ENCODE measurements at places on chromosomes 11 and 22. TPM values are rescaled to one million over a fixed set of nuclear protein-coding genes. Genes with fewer than 3 reads are reported as not detected.

DNA sequence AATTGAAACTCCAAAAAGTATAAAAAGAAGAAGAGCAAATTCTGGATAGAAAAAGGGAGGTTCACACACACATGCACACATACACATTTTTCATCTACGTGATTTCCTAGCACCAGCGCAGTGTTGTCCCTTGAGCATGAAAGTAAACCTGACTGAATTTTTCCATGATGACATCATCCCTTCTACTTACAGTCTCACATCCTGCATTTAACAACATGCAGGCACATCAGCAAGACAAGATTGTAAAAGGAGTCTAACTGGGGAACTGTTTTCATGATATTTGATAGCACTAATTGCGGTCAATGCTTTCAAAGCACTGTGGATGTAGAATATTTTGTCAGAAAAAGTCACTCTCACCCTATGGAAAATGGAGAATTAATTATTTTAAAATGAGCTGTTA, 36.6 kb downstream of the GAS2 start:
- peak; percentile 28 for DNase-seq

- no peak for DNase-seq
These were observed 4.1 kb upstream of the ESAM start for GRCh38 chr11:124766156-124766555.

GRCh38 chr11:72529068-72529467, 94.7 kb upstream of the CLPB start:
- no peak for DNase-seq

DNA sequence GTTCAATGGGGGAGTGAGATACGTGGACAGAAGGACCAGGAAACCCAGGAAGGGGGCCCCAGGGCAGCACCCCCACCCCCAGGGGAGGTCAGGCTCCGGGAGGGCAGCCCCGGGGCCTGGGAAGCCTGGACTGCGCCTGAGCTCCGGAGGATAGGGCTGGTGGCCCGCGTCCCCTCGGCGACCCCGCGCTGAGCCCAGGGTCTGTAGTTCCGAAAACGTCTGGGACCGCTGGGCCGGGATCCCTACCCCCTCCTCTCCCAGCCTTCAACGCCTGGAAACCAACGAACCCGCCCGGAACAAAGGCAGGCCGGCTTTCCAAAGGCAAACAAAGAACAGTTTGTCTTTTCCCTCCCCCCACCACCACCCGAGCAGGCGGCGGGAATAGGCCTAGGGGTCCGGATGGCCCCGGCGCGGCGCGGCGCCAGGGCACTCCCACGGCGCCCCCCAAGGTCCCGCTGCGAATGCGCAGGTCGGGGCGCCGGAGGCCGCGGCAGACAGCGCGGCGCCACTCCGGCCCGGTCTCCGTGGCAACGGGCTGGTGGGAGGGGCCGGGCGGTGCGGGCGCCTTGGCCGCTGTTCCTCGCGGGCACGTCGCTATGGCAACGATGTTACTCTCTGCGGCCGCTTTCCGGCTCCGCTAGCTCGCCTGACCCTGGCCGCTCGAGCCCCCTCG, 58.5 kb downstream of the IGLL1 start:
- DNase-seq, result peak; percentile 46

- no peak for DNase-seq
These were observed 6.7 kb upstream of the CYTH4 start for GRCh38 chr22:37275622-37276021.

DNA sequence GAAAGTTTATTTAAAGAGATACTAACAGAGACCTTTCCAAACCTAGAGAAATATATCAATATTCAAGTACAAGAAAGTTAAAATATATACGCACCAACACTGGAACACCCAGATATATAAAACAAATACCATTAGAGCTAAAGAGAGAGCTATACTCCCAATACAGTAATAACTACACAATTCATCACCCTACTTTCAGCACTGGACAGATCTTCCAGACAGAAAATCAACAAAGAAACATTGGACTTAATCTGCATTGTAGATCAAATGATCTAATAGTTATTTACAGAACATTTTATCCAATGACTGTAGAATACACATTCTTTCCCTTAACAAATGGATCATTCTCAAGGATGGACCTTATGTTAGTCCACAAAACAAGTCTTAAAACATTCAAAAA, 311.9 kb downstream of the METTL15 start:
- DNase-seq, result no peak

- no peak for DNase-seq
These were observed 146.6 kb downstream of the BBOX1 start for GRCh38 chr11:27187075-27187847.

GRCh38 chr11:64001484-64002420, 15.5 kb downstream of the OTUB1 start:
- no peak for DNase-seq

DNA sequence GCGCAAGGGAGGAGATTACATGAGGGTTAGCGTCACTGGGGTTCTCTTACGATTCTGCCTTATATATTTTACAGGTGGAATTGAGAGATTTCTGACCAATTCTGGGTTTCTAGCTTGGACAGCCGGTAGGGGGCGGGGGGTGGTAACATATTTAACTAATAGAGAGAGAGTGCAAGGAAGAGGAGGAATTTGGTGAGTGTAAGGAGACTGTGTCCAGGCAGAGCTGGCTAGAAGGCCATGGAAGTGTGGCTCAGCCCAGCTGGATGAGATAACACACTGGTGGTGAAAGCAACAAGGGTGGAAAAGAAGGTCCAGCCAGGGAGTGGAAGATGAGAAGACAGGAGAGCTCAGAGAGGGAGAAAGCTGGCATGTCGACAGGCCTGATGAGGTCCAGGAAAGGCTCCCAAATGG, 56.5 kb downstream of the ST3GAL4 start:
- no peak for DNase-seq

DNA sequence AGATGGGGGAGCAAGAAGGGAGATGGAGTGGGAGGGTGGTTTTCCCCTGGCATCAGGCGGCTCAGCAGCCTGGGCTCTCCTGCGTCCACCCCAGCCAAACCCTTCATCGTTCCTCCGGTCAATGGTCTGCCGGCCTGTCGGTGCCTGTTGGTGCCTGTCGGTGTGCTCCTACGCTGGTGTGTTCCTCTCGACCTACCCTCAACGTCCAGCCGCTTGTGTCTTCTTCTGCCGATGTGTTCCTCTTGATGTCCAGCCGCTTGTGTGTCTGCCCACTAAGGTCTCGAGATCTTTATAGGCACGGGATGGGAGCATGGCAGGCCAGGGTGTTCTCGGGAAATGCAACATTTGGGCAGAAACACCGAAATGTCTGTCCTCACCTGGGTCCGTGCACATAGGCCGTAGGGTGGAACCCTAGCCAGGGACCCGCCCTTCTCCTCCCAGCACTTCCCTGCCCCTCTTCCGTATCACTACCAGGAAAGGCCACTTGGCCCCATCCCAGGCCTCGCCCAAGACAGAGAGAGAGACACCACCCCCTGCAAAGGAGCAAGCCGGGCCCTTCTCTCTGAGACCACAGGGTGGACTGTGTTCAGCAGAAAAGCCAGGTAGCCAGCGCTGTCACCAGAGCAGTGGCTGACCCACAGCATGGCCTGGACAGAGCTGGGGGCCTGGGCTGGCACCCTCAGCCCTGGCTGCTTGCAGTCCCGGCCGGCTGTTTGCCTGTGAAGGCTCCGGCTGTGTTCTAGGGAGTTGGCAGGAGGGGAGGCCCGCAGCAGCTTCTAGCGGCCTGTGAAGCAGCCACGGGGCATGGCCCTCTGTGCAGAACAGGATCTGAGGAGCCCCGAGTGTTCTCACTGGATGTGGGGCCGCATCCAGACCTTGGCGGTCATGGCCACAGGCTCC, 61.6 kb upstream of the KCNQ1OT1 start:
- DNase-seq, result no peak

GRCh38 chr22:44870021-44870420, 117.6 kb downstream of the ARHGAP8 start:
- peak; percentile 19 for DNase-seq

GRCh38 chr11:70134490-70134889, 56.4 kb downstream of the ANO1 start:
- DNase-seq, result no peak

- DNase-seq, result no peak
These were observed 14.1 kb downstream of the CXCR5 start for GRCh38 chr11:118897721-118898310.

DNA sequence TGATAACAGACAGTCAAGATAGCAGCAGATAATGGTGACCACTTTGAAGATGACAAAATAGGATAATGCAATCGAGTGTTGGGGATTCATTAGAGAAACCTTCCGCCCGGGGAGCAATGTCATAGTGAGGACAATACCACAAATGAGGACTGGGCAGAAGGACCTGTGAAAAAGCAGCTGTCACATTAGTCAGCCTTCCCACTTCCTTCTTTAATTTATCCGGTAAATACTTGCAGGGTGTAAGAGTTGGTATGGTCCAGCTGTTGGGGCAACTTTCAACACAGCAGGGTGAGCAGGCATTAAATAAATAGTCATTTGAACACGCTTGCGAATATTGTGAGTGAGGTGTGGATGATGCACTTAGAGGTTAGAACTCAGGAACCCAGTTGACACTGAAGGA, 132.5 kb upstream of the KIRREL3 start:
- no peak for DNase-seq

DNA sequence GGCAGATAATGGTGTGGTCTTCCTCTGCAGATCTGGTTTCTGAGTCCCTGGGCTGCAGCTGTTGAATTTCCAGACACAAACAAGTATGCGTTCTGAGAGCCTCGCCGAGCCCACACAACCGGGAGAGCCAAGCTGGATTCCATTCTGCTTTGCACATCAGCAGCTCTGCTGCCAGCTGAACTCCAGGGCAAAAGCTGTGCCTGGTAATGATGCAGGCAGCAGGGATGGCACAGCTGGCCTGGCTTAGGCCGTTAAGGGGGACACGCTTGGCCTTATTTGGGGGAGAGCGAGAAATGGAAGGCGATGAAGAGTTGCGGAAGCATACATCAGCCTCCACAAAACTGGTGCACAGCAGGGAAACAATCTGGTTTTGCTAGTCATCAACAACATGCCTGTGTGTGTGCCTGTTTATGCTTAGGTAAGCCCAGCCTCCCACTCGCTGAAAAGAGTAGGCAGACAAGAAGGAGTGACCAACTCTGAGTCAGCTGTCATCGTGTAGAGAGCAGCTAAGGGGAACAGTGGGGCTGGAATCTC, 25.1 kb downstream of the ADAMTS8 start:
- DNase-seq, result no peak

- DNase-seq, result no peak
These were observed 104.7 kb downstream of the KCNQ1 start for GRCh38 chr11:2549491-2549875.

- no peak for DNase-seq
These were observed 36.0 kb downstream of the CD6 start for GRCh38 chr11:61007383-61007955.

DNA sequence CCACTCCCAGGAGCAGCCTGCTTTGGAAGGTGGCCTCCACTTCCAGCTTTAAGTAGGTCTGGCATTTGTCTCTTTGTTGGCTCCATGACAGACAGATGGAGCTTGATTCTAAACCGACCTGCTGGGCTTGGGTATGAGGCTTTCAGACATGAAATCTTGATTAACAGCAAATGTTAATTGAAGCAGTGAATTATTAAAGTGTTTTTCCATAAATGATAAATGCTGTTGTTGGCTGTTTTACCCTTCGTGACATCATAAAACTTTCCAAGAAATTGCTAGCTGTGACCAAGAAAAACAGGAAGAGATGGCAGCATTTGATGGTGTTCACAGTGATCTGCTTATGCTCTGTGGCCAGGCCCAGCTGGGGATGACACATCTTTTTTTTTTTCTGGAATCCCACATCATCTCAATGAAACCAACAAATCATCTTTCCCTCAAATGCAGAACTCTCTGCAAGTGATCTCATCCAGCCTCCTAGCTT, 66.1 kb downstream of the RBMXL2 start:
- no peak for DNase-seq

DNA sequence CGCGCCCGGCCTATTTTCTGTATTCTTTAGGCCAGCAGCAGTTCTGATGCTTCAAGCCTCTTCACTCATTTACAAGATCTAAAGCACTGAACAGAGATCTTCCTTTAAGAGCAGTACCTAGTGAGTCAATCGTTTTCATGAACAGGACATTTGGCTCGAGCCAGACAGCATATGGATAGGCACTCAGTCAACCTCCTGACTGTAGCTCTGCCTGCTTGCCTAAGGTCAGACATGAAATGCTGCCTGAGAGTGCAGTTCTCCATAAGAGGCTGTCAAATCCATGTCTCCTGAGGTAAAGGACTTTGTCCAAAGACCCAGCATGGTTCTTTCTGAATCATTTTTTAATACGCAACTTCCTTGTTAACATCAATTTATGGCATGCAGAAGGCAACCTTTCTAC, 941.2 kb downstream of the DLG2 start:
- DNase-seq, result no peak

DNA sequence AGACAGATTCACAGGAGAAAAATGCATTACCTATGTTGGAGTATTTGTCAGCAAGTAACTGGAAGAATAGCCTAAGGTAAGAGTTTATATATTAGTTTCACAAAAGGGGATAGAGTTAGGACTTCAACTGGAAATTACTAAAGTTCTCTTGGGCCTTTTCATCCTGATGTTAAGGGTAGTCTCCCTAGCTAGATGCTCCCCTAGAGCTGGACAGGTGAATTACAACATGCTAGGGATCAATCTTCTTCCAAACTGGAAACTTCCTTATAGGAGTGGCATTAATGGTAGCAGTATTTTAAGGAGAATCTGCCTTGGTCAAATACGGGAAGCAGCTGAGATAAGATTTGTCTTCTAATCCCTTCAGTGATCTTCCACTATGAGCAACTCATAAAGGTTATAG, 632.8 kb upstream of the RAG2 start:
- no peak for DNase-seq

DNA sequence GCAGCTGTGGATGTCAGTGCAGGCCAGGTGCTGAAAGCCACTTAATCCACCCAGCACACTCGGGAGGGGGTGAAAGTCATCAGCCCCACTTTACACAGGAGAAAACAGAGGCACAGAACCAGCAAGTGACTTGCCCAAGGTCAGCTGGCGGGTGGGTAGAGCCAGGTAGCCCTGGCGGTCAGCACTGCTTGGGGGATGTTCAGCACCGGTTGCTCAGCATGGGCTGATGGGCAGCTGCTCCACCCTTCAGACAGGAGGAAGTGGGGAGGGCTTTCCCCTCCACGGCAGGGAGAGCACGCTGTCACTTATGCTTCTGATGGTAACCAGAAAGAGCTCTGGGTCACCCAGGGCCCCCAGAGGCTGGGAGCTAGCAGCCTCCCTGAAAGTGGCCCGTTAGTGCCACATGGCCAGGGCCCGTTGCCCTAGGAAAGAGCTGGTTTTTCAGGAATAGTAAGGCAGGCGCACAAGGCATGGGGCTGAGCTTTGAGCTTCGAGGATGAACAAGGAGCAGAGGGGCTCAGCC, 417.9 kb downstream of the CTTN start:
- no peak for DNase-seq

- DNase-seq, result no peak
These were observed 286.2 kb downstream of the C11orf87 start for GRCh38 chr11:109708184-109708583.

DNA sequence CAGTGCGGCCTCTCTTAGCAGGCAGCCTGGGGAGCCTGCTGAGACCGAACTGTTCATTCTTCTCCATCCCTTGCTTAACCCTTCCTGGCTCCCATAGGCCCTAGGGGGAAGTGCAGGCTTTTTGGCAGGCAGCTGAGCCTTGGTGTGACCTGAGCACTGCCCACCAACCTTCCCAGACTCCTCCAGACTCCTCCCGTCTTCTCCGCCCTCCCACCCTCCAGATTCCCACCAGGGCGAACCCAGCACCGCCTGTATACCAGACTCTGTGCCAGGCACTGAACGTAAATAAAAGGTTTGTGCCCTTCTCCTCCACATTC, 7.9 kb downstream of the RELT start:
- no peak for DNase-seq

Gene PARVA
- total RNA-seq, result 18.4 TPM

Gene MIOX
- total RNA-seq, result 0.39 TPM

Gene HOATZ
- total RNA-seq, result not detected

Gene CD3D
- 1.0 TPM for total RNA-seq

Gene TRIM48
- total RNA-seq, result not detected

Gene OR52H1
- not detected for total RNA-seq

Gene MTA2
- total RNA-seq, result 98.9 TPM

Gene DMC1
- total RNA-seq, result 0.89 TPM
